ENCODE measurements at places on chromosomes 4 and X.

DNA sequence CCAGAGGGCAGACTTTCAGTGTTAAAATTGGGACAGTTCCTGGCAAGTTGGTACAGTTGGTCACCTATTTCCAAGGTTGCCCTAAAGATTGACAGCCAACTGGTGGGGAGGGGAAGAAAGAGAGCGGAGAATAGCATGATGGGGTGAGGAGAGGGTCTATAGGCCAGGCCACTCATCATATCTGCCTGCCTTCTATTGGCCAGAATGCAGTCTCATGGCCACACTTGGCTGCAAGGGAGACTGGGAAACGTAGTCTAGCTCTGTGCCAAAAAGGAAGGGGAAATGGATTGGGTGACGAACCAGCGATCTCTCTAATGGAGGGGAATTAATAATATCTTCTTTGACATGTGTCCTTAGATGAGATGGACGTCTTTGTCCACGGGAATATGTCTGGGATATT, 197.4 kb upstream of the ATP6AP2 start:
- no peak for DNase-seq

DNA sequence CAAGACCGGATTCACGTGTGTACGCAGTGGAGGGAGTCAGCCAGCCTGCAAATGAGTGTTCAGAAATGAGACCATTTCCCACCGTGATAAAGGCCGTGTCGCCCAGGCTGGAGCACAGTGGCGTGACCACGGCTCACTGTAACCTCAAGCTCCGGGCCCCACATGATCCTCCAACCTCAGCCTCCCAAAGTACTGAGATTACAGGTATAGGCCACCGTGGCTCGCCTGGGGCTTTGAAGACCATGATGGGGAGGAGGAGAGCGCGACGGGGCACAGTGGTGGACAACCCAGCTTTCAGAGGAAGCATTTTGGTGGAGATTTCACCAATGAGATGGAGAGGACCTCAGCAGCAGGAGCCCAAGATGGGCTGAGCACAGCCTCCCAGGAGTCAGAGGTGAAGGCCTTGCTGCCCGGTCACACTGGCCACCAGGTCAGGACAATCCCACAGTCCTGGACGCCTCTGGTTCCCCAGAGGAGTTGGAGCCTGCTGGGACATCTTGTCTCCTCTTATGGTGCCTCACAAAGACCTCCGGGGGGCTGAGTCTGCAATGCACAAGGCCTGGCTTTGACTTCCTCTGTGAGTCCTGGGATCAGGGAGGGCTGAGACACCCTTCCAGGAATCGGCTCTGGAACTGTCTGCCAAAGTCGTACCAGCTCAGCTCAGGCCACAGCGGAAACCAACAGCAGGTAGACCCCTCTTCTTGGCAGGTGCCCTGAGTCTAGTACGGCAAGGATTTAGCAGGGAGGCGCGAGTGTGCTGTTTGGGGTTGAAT, 22.4 kb upstream of the MXD4 start:
- no peak for DNase-seq

DNA sequence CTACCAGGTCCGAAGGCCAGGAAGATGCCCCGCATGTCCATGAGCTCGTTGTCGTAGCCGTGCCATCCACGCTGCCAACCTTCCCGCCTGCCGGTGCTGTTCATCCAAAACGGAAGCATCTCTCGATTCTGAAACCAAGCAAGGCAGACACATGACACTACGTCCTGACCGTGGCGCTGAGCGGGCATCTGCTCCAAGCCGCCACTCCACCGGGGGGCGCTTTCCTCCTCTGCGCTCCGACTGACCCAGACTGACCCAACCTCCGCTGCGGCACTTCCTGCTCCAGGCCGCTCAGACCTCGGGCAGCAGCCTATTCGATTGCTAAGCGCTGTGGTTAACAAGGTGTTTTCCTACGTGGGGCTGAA, 120.5 kb downstream of the ENPP6 start:
- no peak for DNase-seq

DNA sequence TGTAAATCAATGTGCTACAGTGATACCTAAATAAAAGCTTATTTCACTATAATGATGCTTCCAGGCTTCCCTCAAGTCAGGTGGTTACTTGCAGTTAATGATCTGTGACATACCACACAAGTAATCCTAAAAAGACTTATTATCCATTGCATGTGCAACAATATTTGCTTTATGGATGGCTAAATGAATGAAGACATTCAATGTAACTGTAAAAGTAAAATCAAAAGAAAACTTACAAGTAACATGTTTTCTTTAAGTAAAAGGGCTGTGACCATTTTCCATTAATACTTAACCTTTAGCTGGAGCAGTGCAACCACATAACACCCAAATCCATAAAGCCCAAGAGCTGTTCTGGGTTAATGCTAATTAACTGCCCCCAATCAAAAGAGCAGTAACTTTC, 42.6 kb downstream of the RAB28 start:
- no peak for DNase-seq

- peak; percentile 85 for DNase-seq
Observed at GRCh38 chr4:80184053-80184824, 13.1 kb upstream of the PRDM8 start.

- no peak for DNase-seq
Observed at GRCh38 chr4:21155367-21155766, 455.1 kb downstream of the PACRGL start.

DNA sequence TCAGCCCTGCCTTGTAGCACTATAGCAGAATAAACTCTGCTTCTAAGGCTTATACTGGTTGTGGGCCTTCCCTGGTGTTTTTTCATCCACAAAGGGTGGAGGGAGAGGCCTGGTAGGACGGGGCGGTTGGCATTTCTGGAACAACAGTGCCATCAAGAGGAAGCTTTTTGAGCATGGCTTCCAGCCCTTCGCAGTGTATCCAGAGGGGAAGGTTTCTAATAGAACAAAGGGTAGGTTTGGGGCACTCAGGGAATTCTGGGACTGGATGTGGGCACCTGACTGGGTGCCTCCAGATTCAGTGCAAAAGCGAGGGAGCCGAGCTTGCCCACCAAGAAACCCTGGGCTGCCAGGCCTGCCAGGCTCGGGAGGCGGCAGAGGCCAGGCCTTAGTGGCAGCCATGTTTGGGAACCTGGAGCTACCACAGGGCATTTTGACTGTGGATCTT, 229.6 kb upstream of the AGTR2 start:
- no peak for DNase-seq

- DNase-seq, result no peak
Observed at GRCh38 chr4:136103616-136104015, 1428.7 kb downstream of the PCDH18 start.

GRCh38 chrX:151151665-151152267, 24.6 kb upstream of the GPR50 start:
- DNase-seq, result no peak

- no peak for DNase-seq
Observed at GRCh38 chrX:154548028-154548316, 552 bp downstream of the IKBKG start.

- no peak for DNase-seq
Observed at GRCh38 chrX:13761606-13762414, 27.3 kb downstream of the OFD1 start.

GRCh38 chr4:81465406-81466340, 6.0 kb downstream of the RASGEF1B start:
- no peak for DNase-seq

DNA sequence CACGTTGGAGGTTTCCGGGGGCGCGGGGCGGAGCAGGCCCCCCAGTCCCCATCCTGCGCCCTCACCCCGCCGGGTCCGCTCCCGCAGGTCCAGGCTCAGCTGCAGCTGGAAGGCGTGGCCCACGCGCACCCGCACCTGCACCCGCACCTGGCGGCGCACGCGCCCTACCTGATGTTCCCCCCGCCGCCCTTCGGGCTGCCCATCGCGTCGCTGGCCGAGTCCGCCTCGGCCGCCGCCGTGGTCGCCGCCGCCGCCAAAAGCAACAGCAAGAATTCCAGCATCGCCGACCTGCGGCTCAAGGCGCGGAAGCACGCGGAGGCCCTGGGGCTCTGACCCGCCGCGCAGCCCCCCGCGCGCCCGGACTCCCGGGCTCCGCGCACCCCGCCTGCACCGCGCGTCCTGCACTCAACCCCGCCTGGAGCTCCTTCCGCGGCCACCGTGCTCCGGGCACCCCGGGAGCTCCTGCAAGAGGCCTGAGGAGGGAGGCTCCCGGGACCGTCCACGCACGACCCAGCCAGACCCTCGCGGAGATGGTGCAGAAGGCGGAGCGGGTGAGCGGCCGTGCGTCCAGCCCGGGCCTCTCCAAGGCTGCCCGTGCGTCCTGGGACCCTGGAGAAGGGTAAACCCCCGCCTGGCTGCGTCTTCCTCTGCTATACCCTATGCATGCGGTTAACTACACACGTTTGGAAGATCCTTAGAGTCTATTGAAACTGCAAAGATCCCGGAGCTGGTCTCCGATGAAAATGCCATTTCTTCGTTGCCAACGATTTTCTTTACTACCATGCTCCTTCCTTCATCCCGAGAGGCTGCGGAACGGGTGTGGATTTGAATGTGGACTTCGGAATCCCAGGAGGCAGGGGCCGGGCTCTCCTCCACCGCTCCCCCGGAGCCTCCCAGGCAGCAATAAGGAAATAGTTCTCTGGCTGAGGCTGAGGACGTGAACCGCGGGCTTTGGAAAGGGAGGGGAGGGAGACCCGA, 14.0 kb downstream of the SHOX start:
- no peak for DNase-seq

- no peak for DNase-seq
Observed at GRCh38 chr4:144357975-144358374, 217.5 kb upstream of the GYPA start.

GRCh38 chrX:123962006-123962467, 531 bp downstream of the STAG2 start:
- DNase-seq, result no peak

GRCh38 chr4:73127839-73128453, 58.4 kb upstream of the COX18 start:
- no peak for DNase-seq

- no peak for DNase-seq
Observed at GRCh38 chr4:44146516-44146915, 302.1 kb downstream of the KCTD8 start.

DNA sequence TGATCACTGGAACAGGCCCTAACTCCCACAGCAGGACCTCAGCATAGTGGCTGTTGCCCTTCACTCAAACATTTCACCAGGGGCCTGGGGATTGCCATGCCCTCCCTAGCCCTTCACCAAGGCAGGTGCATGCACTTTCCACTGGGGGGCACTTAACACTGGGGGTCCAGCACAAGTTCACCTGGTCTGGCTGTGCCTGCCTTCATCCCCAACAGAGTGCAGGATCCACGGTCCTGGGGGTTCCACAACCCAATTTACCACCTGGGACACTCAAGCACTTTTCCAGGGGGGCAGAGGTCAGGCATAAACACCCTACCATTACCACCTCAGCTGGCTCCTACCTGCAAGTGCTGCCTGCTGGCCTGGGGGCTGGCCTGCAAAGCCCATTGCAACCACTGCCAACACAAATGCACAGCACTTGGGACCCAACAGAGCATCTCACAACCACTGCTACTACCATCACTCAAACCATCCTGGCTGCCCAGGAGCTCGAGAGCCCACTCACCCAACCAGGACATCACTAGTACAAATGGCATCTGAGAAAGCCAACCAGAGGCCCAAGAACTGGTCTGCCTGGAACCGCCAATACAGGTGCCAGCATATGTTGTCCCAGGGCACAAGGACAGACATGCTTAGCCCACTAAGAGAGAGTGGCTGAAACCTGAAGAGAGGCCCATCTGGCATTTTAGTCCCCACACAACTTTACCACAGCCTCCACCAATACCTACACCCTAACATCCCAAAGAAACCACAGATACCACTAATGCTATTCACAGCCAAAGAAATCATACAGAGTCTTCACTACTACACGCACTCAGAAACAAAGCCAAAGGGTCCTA, 43.1 kb downstream of the NAT8L start:
- no peak for DNase-seq

GRCh38 chr4:93827272-93827947, 1.1 kb upstream of the ATOH1 start:
- no peak for DNase-seq

GRCh38 chrX:101349193-101349562, 636 bp upstream of the TIMM8A start:
- DNase-seq, result no peak

GRCh38 chrX:87409113-87409841, 108.3 kb upstream of the KLHL4 start:
- no peak for DNase-seq

- DNase-seq, result no peak
Observed at GRCh38 chrX:38610849-38611248, 49.5 kb downstream of the TSPAN7 start.
